Activated CD4-positive, alpha-beta T cell treated with anti-CD3 and anti-CD28 coated beads, Interleukin-2, amount 10 ng/mL, durations not matched to agents 24 days and 14 days (primary cell): ENCODE measurements at places on chromosomes 5 and 9. TPM values are rescaled to one million over a fixed set of nuclear protein-coding genes. Genes with fewer than 3 reads are reported as not detected.

The SLC6A19 gene
- total RNA-seq, result not detected in 2 replicates

DNA sequence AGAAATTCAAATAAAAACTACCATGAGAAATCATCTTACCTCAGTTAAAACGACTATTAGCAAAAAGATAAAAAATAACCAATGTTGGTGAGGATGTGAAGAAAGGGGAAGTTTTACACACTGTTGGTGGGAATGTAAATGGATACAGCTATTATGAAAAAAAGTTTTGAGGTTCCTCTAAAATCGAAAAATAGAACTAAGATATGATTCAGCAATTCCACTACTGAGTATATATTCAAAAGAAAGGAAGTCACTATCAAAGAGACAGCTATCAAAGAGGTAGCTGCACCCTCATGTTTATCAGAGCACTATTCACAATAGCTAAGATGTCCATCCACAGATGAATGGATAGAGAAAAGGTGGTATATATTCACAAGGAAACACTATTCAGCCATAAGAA, 1888.4 kb downstream of the MAT2B start:
- DNase-seq, result no peak

The PHPT1 gene
- 134 and 145 TPM in 2 replicates for total RNA-seq

The C9orf50 gene
- total RNA-seq, result not detected in 2 replicates

The TRPM6 gene
- 0.05 TPM in 1 of 2 replicates, not detected in the other for total RNA-seq

- no peak for DNase-seq
Measured at GRCh38 chr5:136040746-136041415, 12.1 kb downstream of the TGFBI start.

The TMC1 gene
- not detected in 2 replicates for total RNA-seq

DNA sequence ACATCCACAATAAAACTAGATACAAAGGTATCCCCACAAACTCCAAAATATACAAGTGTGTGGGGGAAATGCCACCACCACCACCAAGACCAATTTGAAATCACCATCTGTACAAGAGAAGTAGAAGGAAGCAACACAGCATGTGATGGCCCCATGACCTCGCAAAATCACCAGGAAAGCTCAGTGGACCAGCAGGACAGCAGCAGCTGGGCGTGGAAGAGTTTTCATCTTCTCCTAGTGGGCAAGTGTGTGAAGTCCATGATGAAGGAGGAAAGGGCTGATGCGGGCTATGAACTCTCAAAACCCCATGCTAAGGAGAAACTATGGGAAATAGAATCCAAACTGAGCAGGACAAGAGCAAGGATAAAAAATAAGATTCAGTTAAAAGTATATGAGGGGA, 58.1 kb downstream of the GOLPH3 start:
- DNase-seq, result no peak

DNA sequence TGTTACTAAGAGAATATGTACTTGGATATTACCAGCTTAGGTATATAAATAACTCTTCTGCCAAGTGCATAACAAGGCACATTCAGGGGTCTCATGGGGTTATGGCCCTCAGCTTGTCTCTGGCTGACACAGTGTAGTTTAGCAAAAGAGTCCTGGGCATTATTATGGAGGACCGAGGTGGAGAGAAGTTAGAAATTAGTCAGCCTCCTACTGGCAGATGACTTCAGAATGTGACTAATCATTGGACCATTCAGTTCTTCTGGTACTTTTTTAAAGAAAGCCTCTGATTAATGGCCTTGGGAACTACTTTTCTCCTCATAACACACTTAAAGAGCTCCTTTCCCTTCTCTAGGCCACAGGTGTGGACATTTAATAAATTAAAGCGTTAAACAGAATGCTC, 178.9 kb downstream of the SH3GL2 start:
- no peak for DNase-seq

DNA sequence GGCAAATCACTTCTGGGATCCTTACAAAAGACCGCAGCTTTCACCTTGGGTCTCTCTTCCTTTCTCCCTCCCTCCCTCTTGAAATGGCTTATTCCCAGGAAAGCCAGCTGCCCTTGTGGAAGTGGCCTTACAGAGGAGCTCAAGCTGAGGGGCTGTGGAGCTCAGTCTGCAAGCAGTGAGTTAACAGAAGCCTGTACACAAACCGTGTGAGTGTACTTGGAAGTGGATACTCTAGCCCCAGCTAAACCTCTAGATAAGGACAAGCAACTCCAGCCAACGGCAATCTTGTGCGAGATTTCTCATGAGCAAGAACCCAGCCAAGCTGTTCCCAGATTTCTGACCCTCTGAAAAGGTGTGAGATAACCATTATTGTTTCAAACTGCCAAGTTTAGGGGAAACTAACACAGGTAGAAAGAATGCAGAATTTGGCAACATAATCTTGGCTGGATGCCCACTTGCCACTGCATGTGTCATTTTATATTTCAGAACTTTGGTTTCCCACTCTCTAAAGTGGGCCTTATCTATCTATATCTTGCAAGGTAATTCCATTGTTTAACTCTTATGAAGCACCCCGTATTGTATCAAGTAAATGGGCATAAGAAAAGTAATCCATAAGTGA, 85.6 kb downstream of the CDH18 start:
- DNase-seq, result no peak

DNA sequence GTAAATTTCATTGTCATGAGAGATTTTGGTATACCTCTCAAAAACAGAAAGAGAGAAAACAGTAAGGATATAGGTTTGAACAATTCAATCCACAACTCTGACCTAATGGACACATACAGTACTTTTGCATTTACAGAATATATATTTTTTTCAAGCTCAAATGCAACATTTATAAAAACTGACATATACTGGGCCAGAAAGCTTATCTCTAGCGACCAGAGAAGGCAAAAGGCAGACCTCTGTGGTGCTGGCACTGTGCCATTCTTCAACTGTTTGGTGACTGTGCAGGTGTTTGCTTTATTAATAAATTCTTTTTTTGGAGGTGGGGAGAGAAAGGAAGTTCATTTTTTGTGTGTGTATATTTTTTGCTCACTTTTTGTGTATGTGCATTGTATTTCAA, 6.0 kb upstream of the PLAC8L1 start:
- no peak for DNase-seq

GRCh38 chr5:106634375-106634774, 1036.4 kb downstream of the EFNA5 start:
- no peak for DNase-seq

DNA sequence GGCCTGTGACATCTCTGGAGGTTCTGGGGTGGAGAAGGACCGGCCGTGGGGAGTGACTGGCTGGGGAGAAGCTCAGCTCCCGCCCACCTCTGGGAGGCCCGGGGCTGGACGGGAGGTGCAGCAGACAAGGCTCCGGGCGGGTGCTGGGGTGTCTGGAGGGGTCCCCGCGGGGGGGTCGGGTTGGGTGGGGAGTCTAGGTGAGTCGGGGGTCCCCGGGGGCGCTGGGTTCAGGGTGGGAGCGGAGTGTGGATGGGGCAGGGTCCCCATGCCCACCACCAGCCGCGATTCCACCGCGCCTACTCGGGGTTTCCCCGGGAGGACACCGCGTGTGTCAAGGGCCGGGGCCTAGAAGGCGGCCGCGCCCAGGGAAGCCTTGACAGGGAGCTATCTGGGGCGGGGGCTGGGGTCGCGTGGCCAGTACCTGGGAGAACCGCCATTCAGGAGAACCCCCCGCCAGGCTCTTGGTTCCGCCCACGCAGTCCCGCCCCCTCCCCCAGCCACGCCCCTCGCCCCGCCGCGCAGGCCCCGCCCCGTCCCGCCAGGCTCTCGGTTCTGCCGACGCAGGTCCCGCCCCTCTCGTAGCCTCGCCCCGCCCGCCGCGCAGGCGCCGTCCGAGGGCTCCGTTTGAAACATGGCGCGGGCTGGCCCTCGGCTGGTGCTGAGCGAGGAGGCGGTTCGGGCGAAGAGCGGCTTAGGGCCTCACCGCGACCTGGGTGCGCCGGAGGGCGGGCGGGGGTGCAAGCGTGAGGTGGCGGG, at the start of gene CEP72:
CEP72 (plus strand) TSS at position 610 of the 756 bp plus-strand sequence; CDS start at position 632, 22 bp downstream.
- peak; percentile 97 for DNase-seq
